HFFc6 (cell line): ENCODE measurements at places on chromosomes 3 and 15. TPM values are rescaled to one million over a fixed set of nuclear protein-coding genes. Genes with fewer than 3 reads are reported as not detected.

SUCNR1 gene
- total RNA-seq, result not detected in 3 replicates

DNA sequence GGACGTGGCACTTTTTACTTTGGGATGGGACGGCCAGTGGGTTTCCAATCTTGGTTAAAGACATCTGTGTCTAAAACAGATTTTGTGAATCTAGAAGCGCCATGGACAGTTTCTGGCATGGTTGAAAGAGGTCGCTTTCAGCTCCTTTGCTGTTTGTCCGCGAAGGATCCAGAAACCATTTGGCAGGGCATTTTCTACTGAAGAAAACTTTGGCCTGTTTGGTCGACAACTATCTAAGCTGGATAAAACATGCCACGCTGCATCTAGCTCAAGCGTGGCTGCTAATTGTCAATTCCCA lies 730 bp upstream of the RORA start:
- no peak for DNase-seq

DNA sequence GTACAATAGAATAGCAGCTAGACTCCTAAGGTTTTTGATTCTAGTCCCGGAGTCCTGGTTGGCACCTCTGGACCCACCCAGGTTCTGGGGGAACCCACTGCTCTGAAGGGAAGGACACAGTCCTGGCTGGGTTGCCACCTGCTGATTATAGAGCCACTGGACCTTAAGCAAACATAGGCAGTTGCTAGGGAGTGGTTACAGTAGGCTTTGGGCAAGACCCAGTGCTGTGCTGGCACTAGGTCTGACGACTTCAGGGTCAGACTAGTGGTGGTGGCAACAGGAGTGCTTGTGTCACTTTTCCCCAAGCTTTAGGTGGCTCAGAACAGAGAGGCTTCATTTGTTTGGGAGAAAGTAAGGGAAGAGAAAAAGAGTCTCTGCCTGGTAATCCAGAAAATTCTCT lies 109.8 kb upstream of the C3orf80 start:
- DNase-seq, result no peak

DNA sequence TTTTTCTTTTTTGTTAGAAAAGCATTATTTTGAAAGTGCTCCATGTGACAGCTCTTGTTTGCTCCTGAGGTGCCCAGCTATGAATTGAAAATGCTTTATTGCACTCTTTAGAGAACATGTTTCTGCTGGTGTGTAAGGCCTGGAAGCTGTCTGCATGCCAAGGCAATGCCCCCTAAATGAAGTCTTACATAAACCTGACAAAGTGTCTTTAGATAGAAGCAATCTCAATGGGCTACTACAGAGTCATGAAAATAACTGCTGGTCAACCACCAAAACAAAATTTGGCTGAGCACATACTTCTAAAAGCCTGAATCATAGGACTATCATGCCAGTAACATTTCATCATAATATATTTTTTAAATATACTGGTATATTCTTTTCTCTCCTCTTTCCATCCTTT lies 178.7 kb downstream of the THRB start:
- DNase-seq, result no peak

GRCh38 chr3:11778248-11778647 lies 68.4 kb downstream of the TAMM41 start:
- DNase-seq, result no peak
